Thymus (tissue), 14 donors: ENCODE measurements at places on chromosomes 4 and X.

DNA sequence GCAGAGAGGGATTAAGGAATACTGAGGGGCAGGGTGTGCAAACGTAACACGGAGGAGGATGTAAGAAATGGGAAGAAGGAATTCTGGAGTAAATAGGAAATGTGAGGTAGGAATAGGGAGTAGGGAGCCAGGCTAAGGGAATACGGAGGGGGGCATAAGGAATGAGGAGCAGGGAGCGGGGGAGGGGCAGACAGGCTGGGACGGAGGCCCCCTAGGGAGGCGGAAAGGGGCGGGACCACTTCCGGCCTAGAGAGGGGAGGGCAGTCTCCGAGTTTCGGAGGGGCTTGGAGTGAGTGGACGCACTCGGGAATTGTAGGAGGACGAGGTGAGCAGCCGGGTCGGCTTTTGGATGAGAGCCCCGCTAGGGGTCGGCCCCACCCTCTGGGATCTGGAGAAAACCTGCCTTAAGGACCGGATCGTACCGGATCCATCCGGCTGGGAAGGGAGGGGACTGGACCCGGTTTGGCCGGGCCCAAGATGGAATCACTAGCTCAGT is 612 bp downstream of the MAGED2 start:
- no peaks in the 10 kb centered on the region for H3K4me1 ChIP-seq
- peak overlapping the region; percentile 81 for H3K4me3 ChIP-seq
- H3K27me3 ChIP-seq = no peaks in the 10 kb centered on the region
- peak; percentile 47 for DNase-seq
- H3K36me3 ChIP-seq = peaks cover 29% of the 10 kb centered on the region

DNA sequence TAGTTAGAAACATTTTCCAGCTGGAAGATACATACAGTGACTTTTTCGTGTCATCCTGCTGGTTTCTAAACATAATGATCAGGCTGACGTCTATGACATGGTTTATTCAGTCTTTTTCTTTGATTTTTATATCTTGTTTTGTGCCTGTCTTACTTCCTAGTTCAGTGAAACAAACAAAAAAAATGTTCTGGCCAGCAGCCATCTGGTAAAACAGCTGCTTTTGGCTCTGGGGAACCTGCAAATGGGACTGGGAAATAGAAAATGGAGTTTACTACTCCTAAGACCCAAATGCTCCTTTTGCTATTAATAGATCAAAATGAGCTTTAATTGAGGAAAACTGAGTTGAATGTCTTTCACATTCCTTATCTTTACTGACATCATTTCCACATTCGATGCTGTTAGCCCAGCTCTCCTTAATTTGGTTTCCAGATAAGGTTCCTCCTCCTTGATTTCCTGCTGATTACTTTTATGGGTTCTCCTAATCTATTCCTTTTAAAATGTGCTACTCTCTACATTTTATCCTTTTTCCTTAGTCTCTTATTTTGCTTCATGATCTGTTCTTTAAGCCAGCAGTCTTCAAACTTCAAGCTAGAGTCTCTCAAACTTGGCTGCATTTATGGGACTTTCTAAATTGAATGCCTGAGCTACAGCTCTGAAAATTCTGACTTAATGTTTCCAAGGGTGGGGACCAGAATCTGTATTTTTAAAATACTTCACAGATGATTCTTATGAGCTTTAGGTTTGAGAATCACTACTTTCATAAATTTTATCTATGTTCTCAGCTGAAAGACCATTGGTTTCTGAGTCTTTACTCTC is 499.5 kb downstream of the ANKRD50 start:
- H3K4me3 ChIP-seq = no peak overlapping the region
- no peaks in the 10 kb centered on the region for H3K4me1 ChIP-seq
- H3K27ac ChIP-seq = no peak overlapping the region
- DNase-seq = no peak

- no peaks in the 10 kb centered on the region for H3K27me3 ChIP-seq
- no peak for DNase-seq
- H3K36me3 ChIP-seq = no peaks in the 10 kb centered on the region
- no peak overlapping the region for H3K4me3 ChIP-seq
These were observed 186.5 kb upstream of the FSTL5 start for GRCh38 chr4:162350331-162350730.

DNA sequence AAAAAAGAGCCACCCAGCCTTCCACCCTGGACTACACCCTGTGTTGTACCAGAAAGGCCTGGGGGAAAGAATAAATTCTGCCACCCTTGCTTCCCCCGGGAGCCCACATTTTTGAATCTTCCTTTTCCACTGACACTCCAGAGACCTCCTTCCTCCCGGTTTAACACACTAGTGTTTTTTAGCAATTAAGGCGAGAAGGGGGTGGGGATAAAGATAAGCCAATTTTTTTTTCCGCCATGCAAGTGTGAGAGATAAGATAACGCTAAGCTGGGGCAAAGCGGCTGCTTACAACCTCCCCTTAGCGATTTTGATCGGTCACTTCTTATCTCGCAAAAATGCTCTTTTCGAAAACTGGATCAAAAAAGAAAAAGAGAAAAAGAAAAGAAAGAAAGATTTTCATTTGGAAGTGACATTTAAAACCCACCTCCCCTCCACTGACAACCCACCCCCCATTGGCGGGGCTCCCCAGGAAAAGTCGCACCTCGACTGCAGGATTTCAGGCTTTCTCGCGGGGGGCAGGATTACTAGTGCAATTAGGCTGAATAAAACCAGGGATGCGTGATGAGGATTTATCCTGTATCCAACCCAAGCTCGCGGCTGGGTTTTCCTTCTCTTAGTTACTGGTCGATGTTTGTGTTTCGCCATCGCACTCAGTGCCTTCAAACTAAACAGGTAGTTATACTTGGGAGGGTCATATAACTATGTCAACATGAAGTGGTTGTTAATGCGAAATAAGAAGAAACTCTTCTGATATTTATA is 6.0 kb upstream of the BCOR start:
- no peak overlapping the region for H3K27ac ChIP-seq
- peaks cover 50% of the 10 kb centered on the region for H3K4me1 ChIP-seq
- no peak overlapping the region for H3K4me3 ChIP-seq
- no peak for DNase-seq

- no peaks in the 10 kb centered on the region for H3K4me1 ChIP-seq
- no peaks in the 10 kb centered on the region for H3K36me3 ChIP-seq
- H3K27me3 ChIP-seq = no peaks in the 10 kb centered on the region
- no peak overlapping the region for H3K27ac ChIP-seq
These were observed 29.7 kb downstream of the SLIT2 start for GRCh38 chr4:20281453-20281852.
